ENCODE measurements at places on chromosomes 6 and 20. TPM values are rescaled to one million over a fixed set of nuclear protein-coding genes. Genes with fewer than 3 reads are reported as not detected.

DNA sequence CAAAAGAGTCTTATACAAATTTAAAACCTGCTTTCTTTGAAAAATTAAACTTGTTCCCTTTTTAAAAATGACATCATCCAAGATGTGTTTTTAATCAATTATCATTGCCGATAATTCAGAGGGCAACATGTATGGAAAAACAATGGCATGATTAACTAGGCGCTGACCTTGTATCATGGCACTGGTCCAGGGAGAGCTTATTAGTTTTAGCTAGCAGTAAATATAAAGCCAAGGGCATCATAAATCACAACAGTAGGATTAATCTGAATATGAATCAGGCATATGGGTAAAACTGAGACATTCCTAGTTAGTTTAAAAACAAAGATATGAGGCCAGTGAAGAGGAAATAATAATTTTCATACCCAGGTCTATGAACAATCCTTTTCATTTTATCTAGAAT, 374.0 kb downstream of the HDGFL1 start:
- no peak for DNase-seq

DNA sequence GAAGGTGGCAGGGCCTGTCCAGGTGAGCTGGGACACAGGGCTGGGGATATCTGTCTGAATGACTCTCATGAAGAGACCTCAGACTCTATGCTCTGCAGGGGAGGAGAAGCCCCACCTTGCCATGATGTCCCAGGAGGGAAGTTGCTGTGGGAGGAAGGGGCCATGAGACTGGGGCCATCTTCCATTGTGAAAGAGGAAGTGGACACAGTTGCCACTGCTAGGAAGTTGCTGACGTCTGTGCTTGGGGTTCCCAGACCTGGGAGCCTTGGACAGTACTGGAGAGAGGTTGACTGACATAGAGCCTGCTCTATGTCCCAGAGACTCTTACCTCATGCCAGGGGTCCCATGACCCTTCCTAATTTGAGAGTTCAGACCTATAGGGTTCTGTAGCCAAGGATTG, 24.5 kb downstream of the SIRPB1 start:
- DNase-seq = no peak

GRCh38 chr20:32885952-32886351, 27.2 kb downstream of the EFCAB8 start:
- DNase-seq = no peak

DNA sequence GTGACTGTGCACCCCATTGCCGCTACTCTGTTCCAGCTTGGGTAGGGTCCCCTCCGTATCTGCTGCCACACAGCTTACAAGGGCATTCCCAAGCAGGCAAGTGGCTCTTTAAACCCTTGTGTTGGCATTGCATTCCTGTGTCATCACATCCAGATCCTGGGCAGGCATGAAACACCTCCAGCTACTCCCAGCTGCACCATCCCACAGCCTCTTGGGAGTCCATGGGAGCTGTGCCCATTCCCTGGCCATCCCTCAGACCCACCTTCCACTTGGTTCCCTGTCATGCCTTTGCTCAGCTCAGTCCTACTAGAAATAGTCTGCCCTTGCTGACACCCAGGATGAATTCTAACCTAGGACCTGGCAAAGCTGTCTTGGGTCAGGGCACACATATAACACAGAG, 87.7 kb downstream of the PSMG4 start:
- DNase-seq = no peak

GRCh38 chr6:40930555-40930954, 108.5 kb downstream of the UNC5CL start:
- DNase-seq = no peak

- no peak for DNase-seq
These were observed 1.5 kb downstream of the DEK start for GRCh38 chr6:18262702-18263417.

GRCh38 chr6:43946641-43947363, 176.8 kb downstream of the VEGFA start:
- DNase-seq = no peak

- DNase-seq = no peak
These were observed 787 bp upstream of the CARMIL1 start for GRCh38 chr6:25278261-25278913.

Gene SLC24A3
- total RNA-seq = not detected

Gene IFNGR1
- total RNA-seq = 81.7 TPM

DNA sequence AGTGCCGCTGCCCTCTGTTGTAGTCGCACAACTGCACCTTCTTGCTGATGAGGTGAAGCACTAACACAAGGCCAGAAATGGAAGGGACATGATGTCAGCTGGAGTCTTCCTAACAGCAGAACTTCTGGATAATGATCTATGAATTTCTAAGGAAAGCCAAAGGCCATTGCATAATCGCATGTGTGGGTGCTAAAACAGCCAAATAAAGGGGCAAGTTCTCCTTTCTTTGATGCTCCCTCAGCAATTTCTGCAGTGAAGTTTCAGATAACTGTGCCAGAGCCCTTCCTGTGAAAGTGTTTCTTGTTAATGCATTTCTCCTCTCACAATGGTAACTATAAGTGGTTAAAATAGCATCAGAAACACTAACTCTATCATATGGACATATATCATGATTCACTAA, 8.0 kb upstream of the F13A1 start:
- no peak for DNase-seq

Gene GHRH
- not detected for total RNA-seq
